CD4-positive, alpha-beta T cell treated with Interleukin-6 for 4 hours (primary cell): ENCODE measurements at places on chromosomes 13 and 19.

GRCh38 chr19:34399886-34400285, 4.3 kb upstream of the PDCD2L start:
- DNase-seq = no peak

GRCh38 chr19:33434069-33434885, 60.8 kb downstream of the CEBPG start:
- DNase-seq = no peak

GRCh38 chr13:34764246-34764645, 177.8 kb upstream of the NBEA start:
- no peak for DNase-seq

- peak; percentile 36 for DNase-seq
Observed at GRCh38 chr19:1102407-1103131, 1.2 kb upstream of the GPX4 start.

DNA sequence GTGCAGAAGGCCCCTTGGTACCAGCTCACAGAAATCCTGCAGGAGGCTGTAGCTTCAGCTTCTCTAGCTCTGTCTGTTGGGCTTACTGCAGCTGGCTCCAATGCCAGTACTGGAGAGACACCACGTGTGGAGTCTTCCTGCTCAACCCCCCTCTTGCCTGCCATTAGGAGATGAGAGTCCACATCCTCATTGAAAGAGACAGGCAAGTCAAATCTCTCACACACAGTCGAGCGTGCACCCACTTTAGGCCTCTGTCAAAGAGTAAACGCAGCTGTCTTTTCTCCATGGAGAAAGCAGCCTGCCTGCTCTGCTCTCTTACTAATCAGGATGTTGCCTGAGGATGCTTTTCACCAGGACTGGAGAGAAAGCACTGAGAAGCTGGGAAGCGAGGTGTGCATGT, 523.0 kb upstream of the NBEA start:
- DNase-seq = no peak

DNA sequence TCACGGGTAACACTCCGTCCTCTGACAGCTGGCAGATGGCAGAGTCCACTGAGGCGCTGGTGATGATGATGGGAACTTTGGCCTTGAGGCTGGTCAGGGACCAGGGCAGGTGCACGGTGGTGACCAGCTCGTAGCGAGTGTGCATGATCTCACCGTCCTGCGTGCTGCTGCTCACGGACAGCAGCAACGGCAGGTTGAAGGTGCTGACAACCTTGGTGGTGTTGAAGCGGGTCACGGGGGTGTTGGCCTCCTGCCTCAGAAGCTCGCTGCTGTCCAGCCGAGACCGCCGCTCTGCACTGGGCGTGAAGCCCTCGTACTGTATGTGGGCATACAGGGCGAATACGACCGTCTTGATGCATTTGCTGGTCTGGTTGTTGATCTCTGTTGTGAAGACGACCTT, 11.6 kb downstream of the ARRDC5 start:
- no peak for DNase-seq

DNA sequence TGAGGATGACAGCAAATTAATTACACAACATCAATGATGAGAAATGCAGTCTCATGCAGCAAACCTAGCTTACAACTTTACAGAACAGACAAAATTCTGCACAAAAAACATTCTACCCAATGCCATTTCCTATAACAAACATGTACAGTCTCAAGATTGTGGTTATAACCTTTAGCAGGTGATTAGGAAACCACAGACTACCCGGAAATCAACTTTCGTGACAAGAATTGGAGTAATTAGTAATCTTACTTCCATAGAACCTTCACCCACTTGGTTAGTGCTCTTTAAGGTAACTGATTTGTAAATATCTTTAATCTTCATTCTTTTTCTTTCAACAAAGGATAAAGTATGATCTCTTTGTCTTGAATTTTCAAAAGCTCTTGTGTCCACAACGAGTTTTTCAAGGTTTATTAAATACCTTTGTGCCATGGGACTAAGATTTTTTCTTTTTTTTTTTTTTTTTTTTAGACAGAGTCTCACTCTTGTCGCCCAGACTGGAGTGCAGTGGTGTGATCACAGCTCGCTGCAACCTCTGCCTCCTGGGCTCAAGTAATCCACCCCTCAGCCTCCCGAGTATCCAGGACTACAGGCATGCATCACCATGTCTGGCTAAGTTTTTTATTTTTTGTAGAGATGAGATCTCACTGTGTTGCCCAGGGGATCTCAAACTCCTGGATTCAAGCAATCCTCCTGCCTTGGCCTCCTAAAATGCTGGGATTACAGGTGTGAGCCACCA, 78.8 kb downstream of the MAP4K1 start:
- DNase-seq = peak; percentile 58

DNA sequence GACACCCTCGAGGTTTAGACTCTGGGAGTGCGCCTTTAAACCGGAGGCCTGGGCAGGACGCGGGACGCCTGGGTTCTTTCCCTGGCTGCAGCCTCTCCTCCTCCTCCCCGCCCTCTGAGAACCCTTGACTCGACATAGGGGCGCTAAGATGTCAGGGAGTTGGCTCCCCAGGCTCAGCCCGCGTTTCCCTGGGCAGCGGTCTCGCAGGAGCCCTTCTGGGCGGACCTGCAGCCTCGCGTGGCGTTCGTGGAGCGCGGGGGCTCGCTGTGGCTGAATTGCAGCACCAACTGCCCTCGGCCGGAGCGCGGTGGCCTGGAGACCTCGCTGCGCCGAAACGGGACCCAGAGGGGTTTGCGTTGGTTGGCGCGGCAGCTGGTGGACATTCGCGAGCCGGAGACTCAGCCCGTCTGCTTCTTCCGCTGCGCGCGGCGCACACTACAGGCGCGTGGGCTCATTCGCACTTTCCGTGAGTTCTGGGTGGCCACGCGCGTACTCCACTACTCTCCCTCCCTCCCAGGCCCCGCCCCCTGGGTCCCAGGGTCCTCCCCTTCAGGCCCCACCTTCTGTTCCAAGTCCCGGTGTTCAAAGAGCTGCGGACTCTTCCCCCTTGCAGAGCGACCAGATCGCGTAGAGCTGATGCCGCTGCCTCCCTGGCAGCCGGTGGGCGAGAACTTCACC, 1.3 kb downstream of the ICAM5 start:
- peak; percentile 68 for DNase-seq

GRCh38 chr13:99498171-99499161, 2.8 kb upstream of the TM9SF2 start:
- peak; percentile 98 for DNase-seq

DNA sequence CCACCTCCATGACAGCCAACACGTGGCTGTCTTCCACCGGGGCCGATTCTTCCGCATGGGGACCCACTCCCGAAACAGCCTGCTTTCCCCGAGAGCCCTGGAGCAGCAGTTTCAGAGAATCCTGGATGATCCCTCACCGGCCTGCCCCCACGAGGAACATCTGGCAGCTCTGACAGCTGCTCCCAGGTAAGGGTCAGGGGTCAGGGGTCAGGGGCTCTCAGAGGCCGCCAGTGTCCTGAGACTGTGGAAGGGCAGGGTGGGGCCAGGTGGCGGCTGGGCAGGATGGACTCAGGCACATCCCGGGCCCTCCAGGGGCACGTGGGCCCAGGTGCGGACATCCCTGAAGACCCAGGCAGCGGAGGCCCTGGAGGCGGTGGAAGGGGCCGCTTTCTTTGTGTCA, 15.0 kb downstream of the CPT1C start:
- DNase-seq = no peak

DNA sequence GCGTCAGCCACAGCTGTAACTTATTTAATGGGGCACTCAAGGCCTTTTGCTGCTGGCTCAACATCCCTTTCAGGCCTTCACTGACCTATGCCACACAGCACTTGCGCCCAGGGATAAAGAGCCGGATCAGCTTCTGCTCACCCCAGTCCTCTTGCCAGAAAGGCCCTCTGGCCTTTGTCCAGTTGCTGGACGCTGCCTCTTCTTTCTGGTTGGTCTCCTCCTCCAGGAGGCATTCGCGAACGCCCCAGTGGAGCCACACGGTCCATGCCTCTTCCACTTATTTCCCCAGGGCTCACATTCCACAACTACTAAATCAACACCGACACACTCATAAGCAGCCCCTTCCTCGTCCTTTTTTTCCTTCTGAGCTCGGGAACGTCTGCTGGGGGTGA, 3.7 kb upstream of the ZNF329 start:
- peak; percentile 2 for DNase-seq

DNA sequence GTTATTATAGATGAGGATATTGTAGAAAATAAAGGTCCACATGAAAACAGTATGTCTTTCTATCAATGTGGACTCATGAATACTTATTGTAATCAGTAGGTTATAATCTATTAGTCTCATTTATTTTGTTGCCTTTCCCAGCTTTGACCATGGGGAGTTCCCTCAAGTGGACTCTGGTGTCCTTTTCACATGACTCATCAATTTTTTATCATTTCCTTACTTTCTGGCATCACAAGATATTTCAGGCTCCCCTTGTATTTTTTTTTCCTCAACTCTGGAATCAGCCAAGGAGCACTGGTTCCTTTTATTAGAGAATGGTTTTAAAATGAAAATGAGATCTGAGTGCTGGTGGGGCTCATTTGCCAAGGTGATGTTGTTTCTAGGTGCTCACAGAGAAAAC, 63.4 kb upstream of the DIAPH3 start:
- DNase-seq = no peak

DNA sequence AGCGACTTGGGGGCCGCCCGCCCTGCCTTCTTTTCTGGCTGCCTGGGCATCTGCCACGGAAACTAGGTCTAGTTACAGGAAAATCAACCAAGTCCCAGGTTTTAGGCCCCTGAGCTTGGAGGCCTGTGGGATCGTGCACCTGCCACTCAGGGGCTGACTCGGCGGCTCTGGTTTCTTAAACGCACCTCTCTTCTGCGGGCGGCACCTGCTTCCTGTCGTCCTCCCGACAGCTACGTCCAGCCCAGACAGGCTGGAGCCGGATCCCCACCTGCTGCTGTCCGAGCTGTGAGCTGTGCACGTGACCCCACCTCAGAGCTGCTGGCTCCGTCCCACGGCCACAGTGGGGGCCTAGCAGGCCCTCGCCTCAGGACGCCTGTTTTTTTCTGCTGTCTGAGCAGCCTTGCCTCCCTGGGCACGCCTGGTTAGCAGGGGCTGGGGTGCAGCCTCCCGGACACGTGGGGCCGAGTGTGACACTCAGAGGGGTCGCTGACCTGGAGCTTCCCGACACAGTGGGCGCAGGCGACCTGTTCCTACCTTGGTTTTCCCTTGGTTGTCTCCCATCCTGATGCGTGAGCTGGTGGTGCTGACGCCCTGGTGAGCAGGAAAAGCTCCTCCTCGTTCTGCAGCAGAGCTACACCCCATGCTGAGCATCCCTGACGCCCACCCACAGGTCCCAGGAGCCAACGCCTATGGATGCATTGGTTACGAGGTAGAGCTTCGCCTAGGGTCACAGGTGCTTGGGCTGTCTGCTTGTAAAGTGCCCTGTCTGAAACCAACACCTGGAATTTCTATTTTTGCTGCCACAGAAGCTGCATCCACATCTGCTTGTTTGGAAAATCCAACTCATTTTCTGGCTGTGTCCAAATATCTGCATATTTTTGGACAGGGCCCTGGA, 17.5 kb downstream of the TMEM255B start:
- DNase-seq = no peak

- peak; percentile 71 for DNase-seq
Observed at GRCh38 chr19:35268536-35269437, at the start of gene USF2. Gene USF2, plus strand, starts transcription at chr19:35268962. Its CDS starts 140 bp downstream, at chr19:35269102.

- DNase-seq = no peak
Observed at GRCh38 chr13:109131698-109132257, 502.4 kb downstream of the MYO16 start.

DNA sequence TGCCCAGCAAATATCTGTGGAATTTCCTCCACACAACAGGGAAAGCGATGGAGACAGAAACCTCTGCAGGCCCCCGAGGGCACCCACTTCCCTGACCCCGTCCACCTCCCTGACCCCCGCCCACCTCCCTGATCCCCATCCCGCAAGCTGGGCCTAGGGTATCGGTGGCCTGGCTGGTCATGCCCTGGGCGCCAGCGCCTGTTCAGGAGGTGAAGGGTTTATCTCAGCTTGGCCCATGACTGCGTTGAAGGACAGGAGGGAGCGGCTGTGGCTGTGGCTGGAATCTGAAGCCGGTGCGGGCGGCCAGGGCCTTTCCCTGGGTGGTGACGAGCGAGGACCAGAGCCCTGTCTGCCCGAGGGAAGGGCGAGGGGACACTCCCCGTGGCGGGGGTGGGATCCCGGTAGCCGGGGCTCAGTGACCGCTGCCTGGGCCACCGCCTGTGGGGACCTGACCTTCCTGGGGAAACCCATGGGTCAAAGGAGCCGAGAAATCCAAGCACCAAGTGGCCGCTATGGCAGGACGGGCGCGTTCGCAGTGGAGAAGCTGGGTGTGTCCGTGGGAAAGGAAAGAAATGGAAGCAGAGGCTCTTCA, 20.7 kb downstream of the GAS6 start:
- DNase-seq = no peak

GRCh38 chr19:15555759-15556633, 47.7 kb downstream of the CYP4F22 start:
- DNase-seq = peak; percentile 98

GRCh38 chr13:109627649-109628048, 158.7 kb downstream of the IRS2 start:
- DNase-seq = no peak

- no peak for DNase-seq
Observed at GRCh38 chr13:28658539-28658795, 463 bp upstream of the POMP start.

DNA sequence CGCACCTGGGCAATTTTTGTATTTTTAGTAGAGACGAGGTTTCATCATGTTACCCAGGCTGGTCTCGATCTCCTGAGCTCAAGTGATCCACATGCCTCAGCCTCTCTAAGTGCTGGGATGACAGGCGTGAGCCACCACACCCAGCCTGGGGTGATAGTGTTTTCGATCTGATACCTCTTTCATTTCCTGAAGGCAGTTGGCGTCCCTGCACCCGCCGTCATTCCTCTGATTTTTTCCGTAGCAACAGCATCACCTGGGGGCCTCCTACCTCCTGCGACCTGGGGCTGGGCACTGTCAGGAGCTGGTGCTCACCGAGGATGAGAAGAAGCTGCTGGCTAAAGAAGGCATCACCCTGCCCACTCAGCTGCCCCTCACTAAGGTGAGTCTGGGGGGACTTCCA, 10.8 kb downstream of the CREB3L3 start:
- no peak for DNase-seq

GRCh38 chr13:43865892-43866291, 13.6 kb downstream of the CCDC122 start:
- DNase-seq = no peak

GRCh38 chr19:29596885-29597525, 9.1 kb upstream of the POP4 start:
- no peak for DNase-seq

GRCh38 chr19:35666251-35666913, at the start of gene UPK1A:
Gene UPK1A, plus strand, starts transcription at chr19:35666517. Its CDS starts 296 bp downstream, at chr19:35666813.
- no peak for DNase-seq

DNA sequence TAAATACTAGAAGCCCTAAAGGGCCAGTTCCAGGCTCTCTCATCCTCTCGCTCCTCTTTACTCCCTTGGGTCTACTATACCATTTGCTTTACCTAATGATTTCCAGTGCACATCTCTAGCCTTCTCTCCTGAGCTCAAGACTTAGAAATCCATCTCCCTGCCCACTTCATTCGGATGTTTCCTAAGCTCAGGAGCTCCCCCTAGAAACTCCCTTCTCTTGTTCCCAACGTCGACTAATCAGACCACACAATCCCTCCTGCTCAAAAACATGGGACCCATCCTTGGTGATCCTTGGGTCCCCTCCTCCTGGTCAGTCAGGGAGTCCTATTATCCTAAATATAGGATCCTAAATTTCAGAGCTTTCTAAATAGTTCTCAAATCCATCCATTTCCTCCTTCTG, 21.1 kb upstream of the STK24 start:
- no peak for DNase-seq

- DNase-seq = no peak
Observed at GRCh38 chr13:72444999-72445398, 282.4 kb downstream of the MZT1 start.
